ENCODE measurements at places on chromosomes 6 and 20.

GRCh38 chr6:160348223-160349019, at the start of gene SLC22A3:
Gene SLC22A3 (plus strand): TSS chr6:160348378. CDS start chr6:160348420, 42 bp downstream.
- DNase-seq, result no peak

DNA sequence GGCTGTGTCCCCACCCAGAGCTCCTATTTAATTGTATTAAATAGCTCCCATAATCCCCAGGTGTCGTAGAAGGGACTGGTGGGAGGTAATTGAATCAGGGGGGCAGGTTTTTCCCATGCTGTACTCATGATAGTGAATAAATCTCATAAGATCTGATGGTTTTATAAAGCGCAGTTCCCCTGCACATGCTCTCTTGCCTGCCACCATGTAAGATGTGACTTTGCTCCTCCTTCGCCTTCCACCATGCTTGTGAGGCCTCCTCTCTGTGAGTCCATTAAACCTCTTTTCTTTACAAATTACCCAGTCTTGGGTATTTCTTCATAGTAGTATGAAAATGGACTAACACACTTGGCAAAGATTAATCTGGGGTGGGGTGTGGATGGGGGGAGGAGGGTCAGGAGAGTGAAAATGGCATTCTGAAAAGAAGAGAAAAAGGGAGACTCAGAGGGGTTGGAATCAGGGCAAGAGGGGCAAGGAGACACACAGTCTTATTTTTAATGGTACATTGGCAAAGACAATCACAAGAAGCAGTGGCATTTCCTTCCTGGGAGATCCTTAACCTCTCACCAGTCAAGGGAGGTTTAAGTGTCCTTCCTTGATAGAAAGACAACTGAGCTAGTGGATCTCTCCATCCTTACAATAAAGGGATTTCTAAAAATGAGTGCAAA, 37.5 kb upstream of the NOX3 start:
- no peak for DNase-seq

DNA sequence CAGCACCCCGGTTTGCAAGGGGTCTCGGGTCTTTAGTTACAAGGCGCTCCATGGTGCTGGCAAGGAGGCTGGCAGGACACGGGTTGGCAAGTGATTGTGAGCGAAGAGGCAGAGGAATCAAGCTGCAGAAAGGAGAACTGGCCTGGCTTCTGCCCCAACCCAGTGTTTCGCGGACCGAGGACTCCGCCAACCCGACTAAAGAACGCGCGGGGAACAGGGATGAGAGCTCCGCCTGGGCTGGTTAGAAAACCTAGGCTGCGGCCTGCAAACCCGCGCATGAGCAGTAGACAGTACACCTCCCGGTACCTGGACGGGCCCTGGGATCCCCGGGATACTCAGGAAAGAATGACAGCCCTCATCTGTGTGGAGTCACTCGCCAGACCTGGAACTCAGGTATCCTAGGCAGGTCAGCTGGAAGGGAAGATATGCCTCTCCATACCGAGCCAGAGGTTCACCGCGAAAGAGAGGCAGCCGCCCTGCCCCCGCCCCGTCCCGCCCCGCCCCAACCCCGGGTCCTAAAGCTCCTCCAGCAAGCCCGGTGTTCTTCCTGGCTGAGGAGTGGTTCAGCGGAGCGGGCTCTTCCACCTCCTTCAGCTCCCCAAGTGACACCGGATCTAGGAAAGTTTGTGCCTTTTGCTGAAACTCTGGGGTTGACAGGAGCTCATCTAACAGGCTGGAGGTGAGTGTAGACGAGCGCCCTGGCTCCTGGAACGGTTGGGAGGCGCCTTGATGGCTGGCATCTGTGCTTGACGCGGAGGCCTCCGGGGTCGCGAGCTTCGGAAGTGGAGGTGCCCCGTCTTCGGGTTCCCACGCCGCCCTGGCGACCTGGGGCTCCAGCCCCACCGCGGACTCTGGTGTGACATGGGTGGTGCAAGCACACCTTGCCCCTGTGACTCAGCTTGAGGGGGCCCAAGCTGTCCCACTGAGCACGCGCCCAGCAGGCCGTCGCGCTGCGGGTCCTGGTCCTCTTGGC, 1847.3 kb upstream of the DEFB115 start:
- DNase-seq, result no peak

GRCh38 chr6:111427341-111428116, 55.5 kb downstream of the REV3L start:
- DNase-seq, result peak; percentile 84

GRCh38 chr6:170295510-170296422, 4.9 kb upstream of the DLL1 start:
- peak; percentile 57 for DNase-seq

DNA sequence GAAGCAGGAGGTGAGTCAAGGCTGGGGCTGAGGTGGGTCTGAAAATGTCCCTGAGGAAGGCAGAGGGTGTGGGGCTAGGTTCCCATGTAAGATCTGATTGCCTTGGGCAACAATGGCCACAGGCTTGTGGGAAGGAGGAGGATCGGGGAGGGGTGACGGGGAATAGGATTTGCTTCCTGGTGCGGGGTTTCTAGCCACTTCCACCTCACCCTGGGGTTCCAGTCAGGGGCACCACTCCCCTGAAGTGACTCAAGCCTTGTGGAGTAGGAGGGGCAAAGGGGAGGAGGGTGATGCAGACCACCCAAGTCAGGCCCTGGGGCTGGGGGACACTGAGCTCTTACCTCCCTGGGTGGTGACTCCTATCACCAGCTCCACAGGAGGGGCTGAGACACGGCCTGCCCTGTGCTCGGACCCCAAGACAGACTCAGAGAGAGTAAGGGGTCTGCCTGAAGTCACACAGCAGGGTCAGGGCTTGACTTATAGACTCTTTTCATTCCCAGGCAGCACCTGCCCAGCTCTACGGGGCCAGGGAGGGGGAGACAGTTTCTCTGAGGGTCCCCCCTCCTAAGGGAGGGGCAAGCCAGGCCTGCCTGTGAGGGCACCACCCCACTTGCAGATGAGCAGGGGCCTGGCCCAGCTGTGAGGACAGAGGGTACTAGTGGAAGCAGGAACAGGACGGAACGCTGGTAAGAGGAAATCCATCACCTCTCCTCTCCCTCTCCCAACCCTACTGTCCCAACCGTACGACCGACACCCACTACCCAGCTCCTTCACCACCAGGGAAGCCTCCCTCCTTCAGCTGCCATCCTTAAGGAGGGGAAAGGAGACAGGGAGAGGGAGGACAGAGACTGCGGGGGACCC, 12.4 kb upstream of the SPDEF start:
- no peak for DNase-seq

Data from suppressor macrophage treated with lipopolysaccharide for 4 hours (primary cell).